ENCODE measurements at places on chromosomes 6 and 20. TPM values are rescaled to one million over a fixed set of nuclear protein-coding genes. Genes with fewer than 3 reads are reported as not detected.

Gene OR2J3
- not detected for polyA plus RNA-seq

Gene MEP1A
- not detected for polyA plus RNA-seq

Gene HCRTR2
- polyA plus RNA-seq, result 0.17 TPM

Gene LZTS3
- 16.5 TPM for polyA plus RNA-seq

Gene CPNE5
- polyA plus RNA-seq, result 12.2 TPM

Gene CPXM1
- polyA plus RNA-seq, result 275 TPM

DNA sequence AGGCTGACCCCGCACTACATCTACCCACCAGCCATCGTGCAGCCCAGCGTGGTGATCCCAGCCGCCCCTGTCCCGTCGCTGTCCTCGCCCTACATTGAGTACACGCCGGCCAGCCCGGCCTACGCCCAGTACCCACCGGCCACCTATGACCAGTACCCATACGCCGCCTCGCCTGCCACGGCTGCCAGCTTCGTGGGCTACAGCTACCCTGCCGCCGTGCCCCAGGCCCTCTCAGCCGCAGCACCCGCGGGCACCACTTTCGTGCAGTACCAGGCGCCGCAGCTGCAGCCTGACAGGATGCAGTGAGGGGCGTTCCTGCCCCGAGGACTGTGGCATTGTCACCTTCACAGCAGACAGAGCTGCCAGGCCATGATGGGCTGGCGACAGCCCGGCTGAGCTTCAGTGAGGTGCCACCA, 16.4 kb downstream of the RBM38 start:
- no peak for DNase-seq

- peak; percentile 25 for DNase-seq
Observed at GRCh38 chr6:129429956-129430355, 280.0 kb downstream of the ARHGAP18 start.

DNA sequence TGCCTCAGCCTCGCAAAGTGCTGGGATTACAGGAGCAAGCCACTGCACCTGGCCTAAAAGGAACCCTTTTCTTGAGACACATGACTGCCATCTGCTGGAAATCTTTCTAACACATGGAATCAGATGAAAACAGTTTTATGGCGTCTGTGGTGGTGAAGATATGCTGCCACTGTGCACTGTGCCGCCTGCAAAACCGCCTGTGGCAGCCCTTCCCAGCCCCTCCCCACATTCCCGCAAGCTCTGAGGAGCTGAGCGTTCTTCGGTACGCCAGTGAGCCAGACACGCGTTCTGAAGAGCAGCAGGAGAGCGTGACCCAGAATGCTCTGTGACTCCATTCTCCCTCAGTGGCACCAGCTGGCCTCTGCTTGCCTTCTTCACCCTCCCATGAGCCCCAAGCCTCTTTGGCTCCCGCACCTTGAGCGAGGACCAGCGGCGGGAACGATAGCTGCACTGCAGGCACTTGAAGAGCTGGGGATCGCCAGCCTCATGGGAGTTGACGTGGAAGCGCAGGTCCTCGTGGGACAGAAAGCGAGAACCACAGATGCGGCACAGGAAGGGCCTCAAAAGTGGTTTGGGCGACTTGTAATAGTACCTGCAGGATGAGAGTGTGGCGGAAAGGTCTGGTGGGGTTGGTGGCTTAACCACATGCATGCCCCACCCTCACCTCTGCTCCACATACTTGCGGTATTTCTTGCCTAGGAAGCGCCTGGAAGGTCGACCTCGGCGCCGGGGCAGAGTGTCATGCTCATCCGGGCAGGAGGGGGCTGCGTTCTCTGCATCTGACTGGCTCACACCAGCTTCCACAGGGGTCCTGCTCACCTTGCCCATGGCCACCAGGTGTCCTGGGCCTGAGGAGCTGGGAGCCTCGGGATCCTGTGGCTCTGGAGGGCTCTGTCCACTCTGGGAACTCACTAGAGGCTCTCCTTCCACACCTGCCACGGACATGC, 8.7 kb downstream of the ZNF335 start:
- no peak for DNase-seq

GRCh38 chr6:53115741-53116140, 32.9 kb downstream of the GCM1 start:
- no peak for DNase-seq

DNA sequence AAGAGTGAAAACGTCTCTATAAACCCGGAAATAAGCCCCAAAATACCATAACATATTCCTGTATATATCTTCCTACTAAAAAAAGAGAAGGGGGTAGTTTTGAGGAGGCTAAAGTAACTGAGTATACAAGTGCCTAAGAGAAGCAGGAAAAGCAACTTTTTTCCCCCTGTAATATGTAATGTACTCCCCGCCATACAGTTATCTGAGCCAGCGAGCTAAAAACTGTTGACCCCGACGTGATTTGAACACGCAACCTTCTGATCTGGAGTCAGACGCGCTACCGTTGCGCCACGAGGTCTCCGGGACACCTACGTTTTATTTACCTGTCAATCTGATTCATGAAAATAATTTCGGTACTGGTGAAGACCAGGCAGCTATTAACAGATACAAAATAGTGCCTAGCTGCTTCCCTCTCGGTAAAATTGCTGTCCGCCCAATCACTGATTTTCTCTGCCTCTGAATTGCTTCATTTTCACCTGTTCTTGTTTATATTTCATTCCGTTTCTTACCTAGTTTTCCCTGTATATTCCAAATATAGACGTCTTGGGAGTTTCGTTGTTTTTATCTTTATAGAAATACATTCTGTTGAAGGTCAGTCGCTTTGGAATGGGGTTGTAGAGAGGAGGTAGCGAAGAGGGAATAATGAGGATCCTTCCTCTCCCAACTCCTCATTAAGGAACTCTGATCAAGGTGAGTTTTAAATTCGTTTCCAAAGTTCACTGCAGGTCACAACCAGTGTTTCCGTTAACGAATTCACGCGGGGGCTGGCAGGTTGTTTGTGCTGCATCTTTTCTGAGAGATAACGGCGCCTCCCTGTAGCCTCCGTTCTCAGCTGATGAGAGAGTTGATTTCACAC, 33.6 kb upstream of the BTN3A2 start:
- no peak for DNase-seq

DNA sequence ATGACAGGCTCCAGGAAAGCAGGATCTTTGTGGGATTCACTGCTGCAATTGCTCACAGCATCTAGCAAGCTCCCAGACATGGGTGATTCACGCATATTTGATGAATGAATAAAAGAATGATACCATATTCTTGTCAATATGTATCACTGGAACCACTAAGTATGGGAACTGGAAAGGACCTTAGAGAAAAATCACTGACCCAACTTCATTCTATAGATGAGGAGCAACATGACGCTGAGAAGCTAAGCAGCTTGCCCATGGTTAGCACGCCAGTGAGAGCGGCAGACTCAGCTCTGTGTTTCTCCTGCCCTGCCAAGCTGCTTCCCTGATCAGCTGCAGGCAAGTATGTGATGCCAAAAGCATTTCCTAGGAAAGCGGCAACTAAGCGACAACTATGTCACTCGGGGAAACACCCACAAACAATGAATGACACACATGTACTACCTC, 66.8 kb downstream of the PPP1R3G start:
- no peak for DNase-seq

DNA sequence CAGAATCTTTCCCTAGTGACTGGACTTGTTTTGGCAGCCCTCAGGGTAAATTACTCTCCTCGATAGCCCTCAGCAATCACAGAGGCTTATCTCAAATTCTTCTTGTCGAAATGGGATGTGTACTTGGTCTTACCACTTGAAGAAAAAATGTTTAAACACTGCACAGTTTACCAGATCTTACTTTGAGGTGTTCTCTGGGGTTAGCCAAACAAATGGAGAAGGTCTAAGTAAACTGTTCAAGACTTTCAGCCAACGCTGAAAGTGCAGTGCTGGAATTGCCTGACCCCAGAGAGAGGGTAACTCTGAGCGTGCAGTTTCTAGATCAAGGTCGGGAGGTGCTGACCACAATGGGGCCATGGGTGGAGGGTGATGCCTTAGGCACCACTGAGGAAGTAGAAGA, 39.2 kb downstream of the MYLIP start:
- DNase-seq, result no peak

DNA sequence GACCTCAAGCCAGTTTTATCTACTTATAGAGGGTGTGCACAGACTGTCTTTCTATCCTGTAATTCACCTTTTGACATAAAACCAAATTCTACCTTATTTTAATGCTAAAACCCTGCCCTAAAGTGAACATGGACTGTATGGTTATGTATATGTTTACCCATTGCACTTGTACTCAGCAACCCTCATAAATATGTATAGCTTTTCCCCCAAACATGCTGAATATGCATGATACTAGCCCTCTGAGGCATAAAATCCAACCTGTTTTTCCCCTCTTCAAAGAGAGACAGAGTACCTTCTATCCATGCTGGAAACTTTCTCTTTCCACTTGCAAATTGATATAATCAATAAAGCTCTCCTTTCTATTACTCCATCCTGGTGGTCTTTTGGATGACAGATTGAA, 267.9 kb upstream of the BMP2 start:
- DNase-seq, result no peak

- DNase-seq, result no peak
Observed at GRCh38 chr6:125325586-125325985, 23.8 kb upstream of the HDDC2 start.

GRCh38 chr20:63312690-63313348, 19.8 kb downstream of the COL20A1 start:
- DNase-seq, result no peak

GRCh38 chr20:50586531-50587232, 76.5 kb downstream of the PTPN1 start:
- DNase-seq, result no peak

DNA sequence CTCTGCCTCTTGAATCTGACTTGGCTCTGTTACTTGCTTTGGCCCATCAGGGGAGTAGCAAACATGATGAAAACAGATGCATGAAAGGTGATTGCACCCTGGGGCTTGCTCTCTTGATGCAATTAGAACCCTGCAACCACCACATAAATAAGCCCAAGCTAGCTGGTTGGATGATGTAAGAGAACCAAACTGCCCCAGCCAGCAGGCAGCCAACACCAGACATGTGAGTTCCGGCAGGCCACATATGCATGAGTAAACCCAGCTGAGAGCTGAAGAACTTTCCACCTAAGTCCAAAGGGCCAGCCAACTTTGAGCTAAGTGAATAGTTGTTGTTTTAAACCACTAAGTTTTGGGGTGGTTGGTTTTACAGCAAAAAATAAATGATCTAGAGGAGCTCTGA, 268.4 kb downstream of the FARS2 start:
- DNase-seq, result no peak

DNA sequence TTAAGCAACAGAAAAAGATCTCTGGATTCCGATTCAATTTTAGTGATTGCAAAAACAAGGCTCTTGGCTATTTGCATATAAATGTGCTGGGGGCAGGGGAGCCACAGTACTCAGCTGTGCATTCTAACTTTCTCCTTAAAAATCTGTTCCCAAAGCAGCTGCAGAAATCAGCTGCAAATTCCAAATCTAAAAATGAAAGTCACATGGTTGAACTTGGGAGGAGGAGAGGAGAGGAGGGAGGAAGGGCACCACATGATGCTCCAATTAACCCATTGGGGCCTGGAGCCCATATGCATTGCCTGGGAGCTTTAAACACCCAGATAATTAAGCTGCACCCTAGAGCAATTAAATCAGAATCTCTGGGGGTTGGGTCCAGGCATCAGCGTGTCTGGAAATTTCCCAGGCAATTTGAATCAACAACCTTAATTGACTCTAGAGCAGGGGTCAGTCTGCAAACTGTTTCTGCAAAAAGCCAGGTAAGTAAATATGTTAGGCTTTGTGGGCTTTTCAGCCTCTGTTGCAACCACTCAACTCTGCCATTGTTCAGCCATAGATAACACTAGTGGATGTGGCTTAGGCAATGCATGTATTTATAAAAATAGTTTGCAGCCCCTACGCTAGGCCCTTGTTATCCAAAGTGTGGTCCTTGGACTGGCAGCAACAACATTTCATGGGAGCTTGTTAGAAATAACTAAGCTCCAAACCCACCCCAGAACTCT, 508.1 kb downstream of the KIF16B start:
- no peak for DNase-seq

DNA sequence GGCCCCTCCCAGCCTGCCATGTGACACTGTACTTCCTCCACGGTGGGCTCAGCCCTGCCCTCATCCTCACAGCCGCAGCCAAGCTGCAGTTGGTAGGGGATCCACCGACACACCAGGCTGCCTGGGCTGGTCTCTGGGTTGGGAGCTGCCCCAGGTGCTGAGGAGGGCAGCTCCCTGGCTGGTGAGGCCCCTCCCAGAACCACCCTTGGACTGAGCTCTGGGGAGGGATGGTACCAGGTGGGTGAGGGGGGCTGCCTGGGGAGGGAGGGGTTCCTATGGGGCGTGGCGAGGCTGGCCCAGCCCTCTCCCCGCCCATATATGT, 185 bp upstream of the TNFRSF6B start:
- peak; percentile 28 for DNase-seq

DNA sequence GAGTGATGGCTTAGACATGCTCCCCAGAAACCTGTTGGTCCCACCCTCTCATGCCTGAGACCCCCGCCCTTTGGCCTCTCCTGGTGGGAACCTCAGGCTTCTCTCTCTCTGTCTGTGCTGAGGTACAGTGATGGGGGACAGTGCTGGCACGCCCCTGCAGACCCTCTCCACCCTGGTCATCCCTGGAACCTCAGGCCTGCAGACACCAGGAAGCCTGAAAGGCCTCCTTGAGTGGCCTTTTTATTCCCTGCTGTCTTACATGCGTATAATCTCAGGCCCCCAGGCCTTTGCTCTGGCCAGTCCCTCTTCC, 78.5 kb upstream of the MAFB start:
- DNase-seq, result no peak
